ENCODE measurements at places on chromosomes 11 and 22.

DNA sequence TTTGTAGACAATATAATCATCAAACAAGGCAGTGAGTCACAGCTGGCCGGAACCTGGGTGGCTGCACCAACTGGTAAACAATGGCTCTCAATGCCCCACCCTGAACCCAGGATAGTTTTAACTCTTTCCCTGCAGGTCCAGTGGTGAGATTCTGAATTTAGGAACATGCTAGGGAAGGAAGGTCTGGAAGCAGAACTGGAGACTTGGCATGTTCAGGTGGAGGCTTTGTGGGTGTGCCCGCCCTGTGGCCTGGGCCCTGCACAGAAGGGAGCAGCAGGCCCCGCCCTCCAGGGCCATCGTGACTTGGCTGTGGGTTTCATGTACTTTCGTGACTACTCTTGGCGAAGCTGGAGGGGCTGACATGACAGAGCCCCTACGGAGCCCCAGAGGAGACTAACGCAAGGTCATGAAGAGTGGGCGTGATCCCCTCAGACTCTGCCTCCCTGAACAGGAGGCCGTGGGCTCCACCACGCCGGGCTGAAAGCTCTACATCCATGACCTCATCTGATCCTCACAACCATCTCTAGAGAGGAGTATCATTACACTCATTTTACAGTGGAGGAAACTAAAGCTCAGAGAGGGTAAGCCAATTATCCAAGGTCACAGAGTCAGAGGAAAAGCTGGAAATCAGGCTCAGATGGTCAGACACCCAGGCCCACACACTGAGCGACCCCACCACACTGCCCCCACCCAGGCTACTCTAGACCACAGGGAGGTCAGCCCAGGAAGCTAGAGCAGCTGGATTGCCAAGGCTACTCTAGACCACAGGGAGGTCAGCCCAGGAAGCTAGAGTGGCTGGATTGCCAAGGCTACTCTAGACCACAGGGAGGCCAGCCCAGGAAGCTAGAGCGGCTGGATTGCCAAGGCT is 27.3 kb downstream of the MAFF start:
- no peak for DNase-seq

- no peak for DNase-seq
Observed at GRCh38 chr11:106271686-106272085, 194.2 kb downstream of the AASDHPPT start.

GRCh38 chr22:35866651-35867050 is 149.0 kb downstream of the APOL5 start:
- no peak for DNase-seq

- no peak for DNase-seq
Observed at GRCh38 chr11:123504401-123504800, 74.3 kb downstream of the GRAMD1B start.

DNA sequence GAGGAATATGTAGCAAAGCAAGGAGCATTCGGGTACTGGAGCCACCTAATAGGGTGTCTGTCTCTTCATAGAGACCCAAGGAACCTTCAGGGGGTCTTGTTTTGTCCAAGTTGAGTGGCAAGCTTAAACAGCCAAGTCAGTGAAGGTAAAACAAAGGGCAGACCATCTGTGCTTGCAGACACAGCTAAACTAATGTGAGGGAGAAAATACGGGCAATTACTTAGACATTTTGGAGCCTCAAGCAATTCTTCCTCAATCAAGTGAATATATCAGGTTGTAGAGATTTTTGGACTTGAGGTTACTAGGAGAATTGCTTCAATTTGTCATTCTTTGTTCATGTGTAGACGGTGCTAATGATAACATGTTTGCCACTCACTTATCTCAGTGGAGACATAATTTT is 148.2 kb upstream of the ARHGAP20 start:
- no peak for DNase-seq

DNA sequence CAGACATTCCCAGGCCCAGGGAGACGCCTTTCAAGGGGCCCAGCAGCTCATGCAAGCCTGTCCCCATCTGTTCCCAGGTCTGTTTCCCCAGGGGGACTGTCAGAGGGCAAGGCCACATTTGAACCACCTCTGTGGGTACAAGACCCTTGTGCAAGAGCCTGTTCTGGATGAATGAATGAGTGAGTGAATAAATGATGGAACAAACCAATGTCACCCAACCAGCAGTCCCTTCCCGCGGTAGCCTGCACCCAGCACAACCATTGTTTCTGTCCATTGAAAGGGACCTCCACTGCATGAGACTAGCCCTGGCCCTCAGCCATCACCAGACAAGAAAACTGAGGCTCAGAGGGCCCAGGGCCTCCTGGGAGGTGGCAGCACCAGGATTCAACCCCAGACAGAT is 69.7 kb upstream of the TCF20 start:
- no peak for DNase-seq

DNA sequence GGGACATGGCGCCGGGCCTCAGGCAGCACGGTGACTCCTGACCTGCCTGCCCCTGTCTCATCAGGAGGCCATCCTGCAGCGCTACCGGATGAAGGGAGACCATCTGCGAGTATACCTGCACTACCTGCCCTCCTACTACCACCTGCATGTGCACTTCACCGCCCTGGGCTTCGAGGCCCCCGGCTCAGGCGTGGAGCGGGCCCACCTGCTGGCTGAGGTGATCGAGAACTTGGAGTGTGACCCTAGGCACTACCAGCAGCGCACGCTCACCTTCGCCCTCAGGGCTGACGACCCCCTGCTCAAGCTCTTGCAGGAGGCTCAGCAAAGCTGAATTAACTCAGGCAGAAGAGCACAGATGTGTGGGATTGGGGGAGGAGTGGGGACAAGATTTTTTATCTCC is 10.2 kb upstream of the ST3GAL4 start:
- DNase-seq, result no peak

- DNase-seq, result no peak
Observed at GRCh38 chr11:118979434-118979833, 7.9 kb downstream of the FOXR1 start.

- DNase-seq, result no peak
Observed at GRCh38 chr11:3803726-3804495, 4.4 kb upstream of the PGAP2 start.

GRCh38 chr11:12158909-12159308 is 48.5 kb downstream of the MICAL2 start:
- DNase-seq, result no peak

- no peak for DNase-seq
Observed at GRCh38 chr11:2529173-2529572, 84.4 kb downstream of the KCNQ1 start.

GRCh38 chr22:48753381-48753730 is 1074.3 kb downstream of the BRD1 start:
- DNase-seq, result no peak

- DNase-seq, result no peak
Observed at GRCh38 chr11:128095466-128095981, 491.8 kb downstream of the ETS1 start.
